ENCODE measurements at places on chromosomes 1 and 21. TPM values are rescaled to one million over a fixed set of nuclear protein-coding genes. Genes with fewer than 3 reads are reported as not detected.

DNA sequence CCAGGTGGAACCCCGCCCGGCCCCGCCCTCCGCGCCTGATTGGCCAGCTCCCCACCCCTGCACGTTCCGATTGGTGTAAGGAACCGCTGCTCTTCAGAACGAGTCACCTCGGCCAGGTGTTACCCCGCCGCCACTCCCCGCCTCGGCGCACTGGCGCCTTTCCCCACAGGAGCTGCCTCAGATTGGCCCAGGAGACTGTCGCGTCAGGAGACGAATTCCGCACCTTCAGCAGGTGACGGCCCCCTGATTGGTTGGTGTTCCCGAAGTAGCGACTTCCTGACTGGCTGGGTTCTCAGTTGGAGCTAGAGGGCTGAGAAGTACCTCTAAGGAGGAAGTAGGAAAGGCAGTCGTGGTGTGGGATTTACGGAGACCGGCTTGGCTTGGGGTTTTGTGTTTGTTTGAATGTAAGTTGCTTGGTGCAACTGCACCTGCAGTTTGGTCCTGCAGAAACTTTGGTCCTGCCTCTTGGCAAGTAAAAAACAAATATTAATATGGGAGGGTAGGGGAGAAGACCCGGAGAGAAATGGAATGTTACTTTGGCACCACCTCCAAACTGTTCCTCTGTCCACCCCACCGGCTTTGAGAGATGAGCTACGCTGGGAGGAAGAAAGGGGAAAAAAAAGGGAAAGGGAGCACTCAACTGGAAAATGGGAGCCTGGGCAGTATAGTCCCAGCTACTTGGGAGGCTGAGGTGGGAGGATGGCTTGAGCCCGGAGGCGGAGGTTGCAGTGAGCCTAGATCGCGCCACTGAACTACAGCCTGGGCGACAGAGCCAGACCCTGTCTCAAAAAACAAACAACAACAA is 415 bp upstream of the F11R start:
- peaks cover 49% of the 10 kb centered on the region for H3K4me1 ChIP-seq
- no peaks in the 10 kb centered on the region for H3K27me3 ChIP-seq
- H3K4me3 ChIP-seq = peak overlapping the region; percentile 93

DNA sequence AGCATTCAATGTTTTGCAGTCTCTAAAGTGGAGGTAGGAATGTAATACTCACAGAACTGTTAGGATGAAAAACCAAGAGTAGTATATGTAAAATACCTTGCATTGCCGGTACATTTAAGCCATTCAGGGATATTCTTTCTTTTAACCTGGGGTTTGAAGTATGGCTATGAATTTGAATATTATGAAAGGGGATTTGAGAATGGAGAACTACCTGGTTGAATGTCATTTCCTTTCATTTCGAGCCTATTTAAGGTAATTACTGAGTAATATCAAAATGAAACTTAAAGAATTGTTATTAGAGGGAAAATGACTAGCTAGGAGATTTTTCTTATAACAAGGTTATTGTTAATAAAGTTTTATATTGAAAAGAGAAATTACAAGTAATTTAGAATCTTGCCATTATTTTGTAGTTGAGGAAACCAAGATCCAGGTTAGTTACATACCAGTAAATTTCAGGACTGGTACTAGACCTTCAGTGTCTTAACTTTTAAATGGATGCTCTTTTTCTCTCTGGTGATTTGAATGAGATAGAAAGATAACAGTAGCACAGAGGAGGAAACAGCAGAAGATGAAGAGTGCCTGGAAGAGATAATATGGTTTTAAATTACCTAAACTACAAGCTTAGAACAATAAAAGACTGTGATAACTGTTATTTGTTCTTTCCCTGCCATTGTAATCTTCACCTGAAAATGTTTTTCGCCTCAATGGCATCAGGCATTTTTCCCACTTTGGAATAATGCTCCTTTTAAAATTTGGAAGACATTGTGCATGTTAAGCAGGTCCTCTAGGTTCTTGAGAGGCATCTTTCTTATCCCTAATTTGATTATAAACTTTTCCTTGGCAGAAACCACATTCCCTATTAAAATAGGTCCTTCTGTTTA is 103.2 kb downstream of the PKN2 start:
- H3K27me3 ChIP-seq = no peaks in the 10 kb centered on the region
- H3K4me3 ChIP-seq = no peak overlapping the region
- DNase-seq = no peak
- H3K27ac ChIP-seq = no peak overlapping the region
- H3K36me3 ChIP-seq = peaks cover 48% of the 10 kb centered on the region
- no peaks in the 10 kb centered on the region for H3K4me1 ChIP-seq

- H3K4me1 ChIP-seq = no peaks in the 10 kb centered on the region
- no peaks in the 10 kb centered on the region for H3K36me3 ChIP-seq
- no peak overlapping the region for H3K4me3 ChIP-seq
- H3K27ac ChIP-seq = no peak overlapping the region
- peak; percentile 3 for DNase-seq
- peaks cover 79% of the 10 kb centered on the region for H3K27me3 ChIP-seq
Observed at GRCh38 chr1:240701412-240701811, 89.5 kb upstream of the GREM2 start.

- H3K27me3 ChIP-seq = no peaks in the 10 kb centered on the region
- H3K4me3 ChIP-seq = no peak overlapping the region
- no peaks in the 10 kb centered on the region for H3K4me1 ChIP-seq
- H3K36me3 ChIP-seq = no peaks in the 10 kb centered on the region
Observed at GRCh38 chr1:226712742-226713419, 26.2 kb downstream of the ITPKB start.

GRCh38 chr1:178361847-178362246 is 134.9 kb downstream of the CLEC20A start:
- no peak for DNase-seq
- H3K27ac ChIP-seq = no peak overlapping the region
- no peaks in the 10 kb centered on the region for H3K27me3 ChIP-seq
- H3K36me3 ChIP-seq = no peaks in the 10 kb centered on the region
- H3K4me1 ChIP-seq = no peaks in the 10 kb centered on the region

DNA sequence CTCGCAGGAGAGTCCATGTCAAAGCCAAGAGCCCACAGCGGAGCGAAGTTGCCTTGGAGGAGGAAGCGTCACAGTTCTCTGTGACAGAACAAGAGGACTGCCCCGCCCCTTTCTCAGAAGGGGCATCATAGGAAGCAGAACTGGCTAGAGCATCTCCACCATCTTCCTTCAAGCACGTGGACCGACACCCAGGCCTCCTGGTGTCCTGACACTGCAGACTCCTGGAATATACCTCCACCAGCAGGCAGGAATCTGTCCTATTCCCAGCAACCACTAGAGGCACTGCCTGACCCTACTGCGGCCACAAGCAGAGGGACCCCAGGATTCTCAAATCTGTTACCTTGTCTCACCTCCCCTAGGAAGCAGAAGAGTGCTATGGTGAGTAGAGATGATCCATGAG is 37.8 kb downstream of the GPA33 start:
- no peak overlapping the region for H3K27ac ChIP-seq
- no peak for DNase-seq
- no peaks in the 10 kb centered on the region for H3K27me3 ChIP-seq
- H3K4me3 ChIP-seq = no peak overlapping the region

DNA sequence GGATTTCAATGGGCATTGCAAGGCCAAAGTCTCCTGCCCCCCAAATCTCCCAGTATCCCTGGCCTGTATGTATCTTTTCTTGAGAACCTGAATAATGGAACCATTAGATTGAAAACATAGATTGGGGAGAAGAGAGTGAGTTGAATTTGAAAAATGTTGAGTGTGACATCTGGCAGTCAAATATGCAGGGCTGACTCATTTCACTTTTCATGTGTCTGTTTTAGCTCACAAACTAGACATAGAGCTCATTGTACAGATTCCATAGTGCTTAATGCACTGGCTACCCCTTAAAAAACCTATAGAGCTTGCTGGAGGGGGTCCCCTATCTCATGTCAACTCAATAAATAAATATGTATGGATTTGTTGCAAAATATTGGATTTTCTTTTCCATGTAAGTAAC is 30.8 kb downstream of the DDR2 start:
- H3K27me3 ChIP-seq = no peaks in the 10 kb centered on the region
- no peaks in the 10 kb centered on the region for H3K36me3 ChIP-seq
- no peaks in the 10 kb centered on the region for H3K4me1 ChIP-seq

GRCh38 chr1:172883844-172884243 is 166.9 kb downstream of the TNFSF18 start:
- H3K36me3 ChIP-seq = no peaks in the 10 kb centered on the region
- H3K27ac ChIP-seq = no peak overlapping the region
- DNase-seq = no peak
- no peak overlapping the region for H3K4me3 ChIP-seq
- no peaks in the 10 kb centered on the region for H3K27me3 ChIP-seq
- H3K4me1 ChIP-seq = peaks cover 25% of the 10 kb centered on the region

GRCh38 chr1:65514041-65514440 is 93.6 kb downstream of the LEPR start:
- H3K36me3 ChIP-seq = no peaks in the 10 kb centered on the region
- H3K4me1 ChIP-seq = no peaks in the 10 kb centered on the region
- no peak overlapping the region for H3K27ac ChIP-seq
- no peak overlapping the region for H3K4me3 ChIP-seq
- no peaks in the 10 kb centered on the region for H3K27me3 ChIP-seq
- DNase-seq = peak; percentile 52

DNA sequence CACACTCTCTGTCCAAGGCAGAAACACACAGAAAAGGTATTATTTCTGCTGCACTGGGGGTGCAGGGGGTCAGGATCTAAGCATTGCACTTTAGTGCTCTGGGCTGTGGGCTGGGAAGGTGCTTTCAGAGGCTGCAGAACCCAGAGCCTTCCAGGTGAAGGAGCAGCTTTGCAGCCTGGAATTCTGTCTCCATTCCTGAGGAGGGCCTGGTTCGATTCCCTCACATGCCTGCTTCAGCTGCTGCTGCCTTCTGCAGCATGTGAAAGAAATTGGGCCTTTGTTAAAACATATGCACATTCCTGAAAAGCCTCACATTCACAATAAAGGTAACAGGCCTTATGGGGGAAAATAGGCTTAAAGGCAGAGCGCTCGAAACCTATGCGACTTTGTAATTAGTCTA is 35.9 kb downstream of the VTCN1 start:
- no peak overlapping the region for H3K27ac ChIP-seq
- no peaks in the 10 kb centered on the region for H3K4me1 ChIP-seq
- H3K36me3 ChIP-seq = no peaks in the 10 kb centered on the region
- no peaks in the 10 kb centered on the region for H3K27me3 ChIP-seq
- H3K4me3 ChIP-seq = no peak overlapping the region

GRCh38 chr1:161817176-161817730 is 51.1 kb downstream of the ATF6 start:
- H3K27me3 ChIP-seq = no peaks in the 10 kb centered on the region
- no peak overlapping the region for H3K4me3 ChIP-seq
- no peaks in the 10 kb centered on the region for H3K36me3 ChIP-seq
- no peaks in the 10 kb centered on the region for H3K4me1 ChIP-seq
- no peak overlapping the region for H3K27ac ChIP-seq
- DNase-seq = no peak

GRCh38 chr1:35069746-35070145 is 9.4 kb upstream of the ZMYM1 start:
- H3K4me3 ChIP-seq = no peak overlapping the region
- no peaks in the 10 kb centered on the region for H3K36me3 ChIP-seq
- no peaks in the 10 kb centered on the region for H3K27me3 ChIP-seq
- no peak for DNase-seq
- no peaks in the 10 kb centered on the region for H3K4me1 ChIP-seq

DNA sequence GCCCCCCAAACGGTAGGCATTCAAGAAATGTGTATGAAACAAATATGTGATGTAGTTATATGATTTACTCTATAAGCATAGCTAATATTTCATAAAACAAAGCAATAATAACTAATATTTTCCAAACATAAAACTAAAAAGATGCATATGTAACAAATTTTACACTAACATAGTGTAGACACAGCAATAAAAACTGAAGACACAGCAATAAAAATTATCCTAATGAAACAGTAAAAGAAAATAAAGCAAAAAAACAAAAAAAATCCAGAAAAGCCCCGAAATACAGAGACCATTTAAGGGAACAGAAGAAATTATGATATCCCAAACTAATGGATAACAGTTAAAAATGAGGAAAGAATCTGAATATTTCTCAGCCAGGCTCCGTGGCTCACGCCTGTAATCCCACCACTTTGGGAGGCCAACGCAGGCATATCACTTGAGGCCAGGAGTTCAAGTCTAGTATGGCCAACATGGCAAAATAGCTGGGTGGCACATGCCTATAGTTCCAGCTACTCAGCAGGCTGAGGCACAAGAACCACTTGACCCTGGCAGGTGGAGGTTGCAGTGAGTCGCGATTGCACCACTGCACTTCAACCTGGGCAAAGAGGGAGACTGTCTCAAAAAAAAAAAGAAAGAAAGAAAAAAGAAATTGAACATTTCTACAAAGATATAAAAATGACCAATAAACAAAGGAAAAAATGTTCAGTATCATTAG is 38.2 kb upstream of the PSMG1 start:
- DNase-seq = no peak
- no peaks in the 10 kb centered on the region for H3K36me3 ChIP-seq
- no peak overlapping the region for H3K4me3 ChIP-seq
- no peak overlapping the region for H3K27ac ChIP-seq

- H3K27ac ChIP-seq = no peak overlapping the region
- H3K27me3 ChIP-seq = no peaks in the 10 kb centered on the region
- no peak overlapping the region for H3K4me3 ChIP-seq
- no peaks in the 10 kb centered on the region for H3K36me3 ChIP-seq
Observed at GRCh38 chr1:172394141-172394751, 26.2 kb upstream of the C1orf105 start.

GRCh38 chr1:20770314-20771087 is 16.6 kb downstream of the HP1BP3 start:
- no peak overlapping the region for H3K4me3 ChIP-seq
- no peak for DNase-seq
- H3K4me1 ChIP-seq = no peaks in the 10 kb centered on the region
- peaks cover 14% of the 10 kb centered on the region for H3K36me3 ChIP-seq
- no peaks in the 10 kb centered on the region for H3K27me3 ChIP-seq

GRCh38 chr1:170267317-170267716 is 121.6 kb downstream of the NTMT2 start:
- no peaks in the 10 kb centered on the region for H3K27me3 ChIP-seq
- H3K4me3 ChIP-seq = no peak overlapping the region
- no peak overlapping the region for H3K27ac ChIP-seq

POU2F1 gene
- total RNA-seq = 28.5 TPM

ZNF648 gene
- total RNA-seq = not detected

GBP7 gene
- not detected for total RNA-seq

MARK1 gene
- total RNA-seq = 1.9 TPM

SLC30A2 gene
- total RNA-seq = not detected

TRNP1 gene
- 7.4 TPM for total RNA-seq
